Immature natural killer cell (primary cell): ENCODE measurements at places on chromosomes 6 and 20.

- DNase-seq: peak; percentile 82
Measured at GRCh38 chr6:235763-236360, 56.4 kb upstream of the DUSP22 start.

DNA sequence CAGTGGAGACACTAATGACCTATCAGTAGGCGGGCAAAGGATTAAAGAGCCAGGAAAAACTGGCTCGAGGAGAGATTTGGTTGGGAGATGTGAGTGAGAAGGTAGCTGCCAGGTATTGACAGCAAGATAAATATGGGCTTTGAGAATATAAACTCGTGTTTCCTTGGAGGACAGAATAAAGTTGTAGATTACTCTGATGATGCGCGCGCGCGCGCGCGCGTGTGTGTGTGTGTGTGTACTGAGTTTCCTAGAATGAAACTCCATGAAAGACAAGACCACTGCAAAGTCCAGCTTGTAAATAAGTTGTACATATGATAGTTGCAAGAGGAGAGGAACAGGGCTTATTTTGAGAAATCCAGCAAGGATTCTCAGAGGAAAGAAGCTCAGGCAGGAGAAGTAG, 13.3 kb upstream of the TREM2 start:
- no peak for DNase-seq

DNA sequence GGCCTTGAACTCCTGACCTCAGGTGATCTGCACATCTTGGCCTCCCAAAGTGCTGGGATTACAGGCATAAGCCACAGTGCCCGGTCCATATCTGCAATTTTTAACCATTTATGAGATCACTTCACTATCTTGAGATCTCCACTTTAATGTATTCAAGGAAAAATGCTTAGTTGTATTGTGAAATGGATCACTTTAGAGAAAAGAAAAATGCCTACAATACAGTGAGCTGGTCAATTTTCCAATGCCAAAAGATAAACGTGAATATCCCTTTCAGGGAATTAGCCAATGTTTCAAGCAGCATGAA, 82.8 kb upstream of the ZNF217 start:
- no peak for DNase-seq

- DNase-seq: peak; percentile 50
Measured at GRCh38 chr6:4776493-4777393, 539 bp downstream of the CDYL start.

- no peak for DNase-seq
Measured at GRCh38 chr20:6067763-6068318, 14.0 kb upstream of the LRRN4 start.

DNA sequence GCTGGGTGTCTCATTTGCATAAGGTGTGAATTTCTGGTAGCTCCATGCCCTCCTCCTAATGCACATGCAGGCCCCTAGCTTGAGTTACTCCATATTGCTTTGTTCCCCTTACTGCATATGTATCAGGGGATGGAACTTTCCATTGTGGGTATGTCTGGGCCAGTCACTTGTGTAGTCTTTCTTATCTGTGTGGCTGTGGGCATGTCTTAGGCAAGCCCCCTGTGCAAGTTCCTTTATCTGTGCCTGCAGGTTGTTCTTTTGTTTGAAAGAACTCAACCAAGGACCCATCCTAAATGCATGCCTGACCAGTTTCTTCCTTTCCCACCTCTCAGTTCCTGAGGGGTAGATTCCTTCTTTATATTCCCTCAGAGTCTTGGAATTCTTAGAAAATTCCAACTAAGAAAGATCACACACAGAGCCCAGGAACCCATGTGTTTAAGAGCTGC, 23.6 kb downstream of the MBOAT1 start:
- no peak for DNase-seq
